ENCODE measurements at places on chromosomes 2 and 18.
A peak's percentile ranks its signal among the peaks of the same experiment; 100 is the strongest.

DNA sequence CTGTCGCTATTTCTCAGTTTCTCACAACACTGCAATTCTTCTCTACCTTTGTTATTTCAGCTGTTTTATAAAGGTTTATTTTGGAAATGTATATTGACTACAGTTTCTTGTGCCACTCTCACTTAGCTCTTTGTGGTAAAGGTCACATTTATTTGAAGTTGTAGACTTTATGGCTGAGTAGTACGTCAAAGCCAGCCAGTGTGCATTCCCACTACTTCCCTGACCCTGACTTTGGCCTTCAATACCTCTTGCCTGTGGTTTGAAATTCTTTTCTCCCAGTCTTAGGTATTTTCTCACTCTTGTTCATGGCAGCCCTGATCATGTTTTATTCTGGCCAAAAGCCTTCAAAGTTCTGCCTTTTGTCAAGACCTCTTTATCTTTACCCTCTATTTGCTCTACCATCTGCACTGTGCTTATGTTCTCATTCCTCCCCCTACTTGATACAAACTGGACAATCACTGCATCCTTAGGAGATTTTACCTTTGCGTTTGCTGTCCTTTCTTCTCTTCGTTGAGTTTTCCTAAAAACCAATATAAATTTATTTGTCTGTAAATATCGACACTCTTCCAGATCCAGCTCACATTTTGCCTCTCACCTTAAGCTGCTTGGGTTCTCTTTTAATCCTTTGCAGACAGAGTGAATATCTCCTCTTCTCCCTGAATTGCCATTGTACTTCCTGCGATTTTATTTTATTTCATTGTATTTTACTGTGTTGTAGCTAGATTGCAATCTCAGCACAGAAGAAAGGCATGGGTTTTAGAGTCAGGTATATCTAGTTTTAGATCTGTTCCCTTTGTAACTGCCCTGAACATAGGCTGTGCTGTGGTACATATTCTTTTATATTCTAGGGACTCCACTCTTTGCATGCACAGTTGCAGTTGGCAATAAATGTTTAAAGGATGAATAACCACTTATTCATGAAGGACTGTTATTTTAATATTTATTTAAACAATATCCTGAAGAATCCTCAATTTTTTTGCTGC, 31.2 kb downstream of the GULP1 start:
- DNase-seq: no peak

DNA sequence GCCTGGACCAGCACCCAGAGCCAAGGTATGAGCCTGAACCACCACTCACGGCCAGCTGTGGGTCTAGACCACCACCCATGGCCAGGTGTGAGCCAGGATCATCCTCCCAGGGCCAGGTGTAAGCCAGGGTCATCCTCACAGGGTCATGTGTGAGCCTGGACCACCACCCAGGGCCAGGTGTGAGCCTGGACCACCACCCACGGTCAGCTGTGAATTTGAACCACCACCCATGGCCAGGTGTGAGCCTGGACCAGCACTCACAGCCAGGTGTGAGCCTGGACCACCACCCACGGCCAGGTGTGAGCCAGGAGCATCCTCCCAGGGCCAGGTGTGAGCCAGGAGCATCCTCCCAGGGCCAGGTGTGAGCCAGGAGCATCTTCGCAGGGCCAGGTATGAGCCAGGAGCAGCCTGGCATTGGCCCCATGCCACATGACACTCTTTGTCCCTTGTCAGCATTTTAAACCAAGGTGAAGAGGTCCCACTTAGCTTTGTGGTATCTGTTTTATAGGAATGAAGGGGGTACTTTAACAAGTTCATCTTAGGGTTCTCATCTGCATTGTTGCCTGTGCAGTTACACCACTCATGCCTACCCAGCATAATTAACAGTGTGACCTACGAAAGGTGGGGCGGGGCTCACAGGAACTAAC, 71.2 kb downstream of the AGAP1 start:
- DNase-seq: no peak

DNA sequence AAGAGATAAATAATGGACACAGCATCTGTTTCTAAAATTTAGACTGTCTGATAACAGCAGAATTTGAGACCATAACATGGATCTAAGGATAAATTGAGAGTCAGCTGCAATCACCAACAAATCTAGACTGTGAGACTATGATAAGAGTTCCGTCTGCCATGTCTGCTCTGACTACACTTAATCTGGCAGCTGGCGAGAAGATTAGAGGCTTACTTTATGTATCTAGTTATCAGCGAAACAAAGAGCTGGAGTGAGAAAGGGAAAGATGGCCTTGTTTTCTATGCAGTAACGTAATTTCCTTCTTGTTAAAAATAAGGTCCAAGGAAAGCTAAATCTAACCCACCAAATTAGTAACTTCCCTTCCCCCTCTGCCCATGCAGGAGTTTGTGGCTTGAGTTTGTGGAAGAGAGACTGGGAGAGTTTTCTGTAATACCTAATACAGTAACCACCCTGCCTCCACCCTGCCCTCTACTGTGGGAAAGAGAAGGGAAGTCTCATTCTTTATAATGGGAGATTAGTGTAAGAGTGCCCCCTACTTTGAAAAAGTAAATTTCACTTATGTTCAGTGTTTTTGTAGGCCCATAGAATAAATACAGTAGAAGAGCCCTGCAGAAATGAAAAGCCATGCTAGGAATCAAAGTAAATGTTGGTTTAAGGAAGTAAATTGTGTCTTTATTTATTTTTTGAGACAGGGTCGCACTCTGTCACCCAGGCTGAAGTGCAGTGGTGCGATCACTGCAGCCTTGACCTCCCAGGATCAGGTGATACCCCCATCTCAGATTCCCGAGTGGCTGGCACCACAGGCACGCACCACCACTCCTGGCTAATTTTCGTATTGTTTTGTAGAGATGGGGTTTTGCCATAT, 27.5 kb downstream of the EML4 start:
- peak; percentile 49 for DNase-seq

DNA sequence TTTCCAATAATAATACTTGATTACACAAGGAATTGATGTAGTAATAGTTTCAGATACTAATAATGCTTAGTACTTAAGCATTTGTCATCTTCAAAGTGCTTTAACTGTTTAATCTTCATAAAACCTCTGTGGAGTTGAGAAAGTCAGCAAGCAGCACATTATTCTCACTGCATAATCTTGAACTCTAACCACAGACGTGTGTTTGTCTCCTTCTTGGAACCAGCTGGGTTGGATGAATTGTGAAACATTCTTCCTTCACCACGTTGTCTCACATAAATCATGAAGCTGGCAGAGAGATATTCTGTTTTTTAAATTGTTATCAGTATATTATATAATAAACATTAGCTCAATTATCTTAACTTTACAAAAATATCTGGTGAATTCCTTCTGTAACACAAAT, 55.1 kb upstream of the LDAH start:
- no peak for DNase-seq

DNA sequence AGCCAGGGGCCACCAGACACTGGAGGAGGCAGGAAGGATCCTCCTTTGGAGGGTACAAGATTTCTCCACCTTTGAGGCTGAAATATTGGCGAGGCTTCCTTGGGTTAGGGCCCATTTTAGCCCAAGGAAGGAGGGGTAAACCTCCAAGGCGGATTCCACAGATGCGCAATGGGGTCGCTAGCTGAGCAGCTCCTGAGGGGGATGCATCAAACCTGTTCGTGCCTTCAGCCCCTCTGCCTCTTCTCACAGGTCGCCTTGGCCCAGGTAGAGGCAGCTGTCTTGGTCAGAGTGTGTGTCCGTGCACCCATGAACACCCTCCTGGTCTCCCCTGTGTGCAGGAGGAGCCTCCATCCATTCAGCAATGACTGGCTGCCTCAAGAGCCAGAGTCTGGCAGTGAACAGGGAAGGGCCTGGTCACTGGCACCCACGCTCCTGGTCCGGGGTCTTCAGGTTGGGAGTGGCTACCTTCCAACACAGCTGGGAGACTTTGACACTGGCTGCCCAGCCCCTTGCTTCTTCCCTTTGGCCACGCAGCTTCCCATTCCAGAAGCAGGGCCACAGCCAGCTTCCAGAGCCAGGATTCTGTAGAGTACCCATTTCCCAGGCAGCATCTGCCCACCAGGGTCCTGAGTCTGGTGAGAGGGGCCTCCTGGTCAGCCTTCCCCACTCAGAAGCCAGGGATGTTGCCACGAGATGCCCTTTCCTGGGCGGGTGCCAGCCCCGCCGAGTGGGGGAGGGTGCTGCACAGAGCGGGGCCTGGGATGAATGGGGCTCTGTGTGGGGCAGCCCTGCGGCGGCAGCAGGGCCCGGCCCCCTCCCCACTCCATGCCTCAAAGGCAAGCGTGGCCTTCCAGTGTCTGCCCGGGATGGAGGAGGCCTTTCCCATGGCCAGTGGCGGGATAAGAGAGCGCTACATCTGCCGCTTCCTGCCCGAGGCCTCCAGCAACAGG, 95.8 kb upstream of the GPC1 start:
- DNase-seq: no peak

DNA sequence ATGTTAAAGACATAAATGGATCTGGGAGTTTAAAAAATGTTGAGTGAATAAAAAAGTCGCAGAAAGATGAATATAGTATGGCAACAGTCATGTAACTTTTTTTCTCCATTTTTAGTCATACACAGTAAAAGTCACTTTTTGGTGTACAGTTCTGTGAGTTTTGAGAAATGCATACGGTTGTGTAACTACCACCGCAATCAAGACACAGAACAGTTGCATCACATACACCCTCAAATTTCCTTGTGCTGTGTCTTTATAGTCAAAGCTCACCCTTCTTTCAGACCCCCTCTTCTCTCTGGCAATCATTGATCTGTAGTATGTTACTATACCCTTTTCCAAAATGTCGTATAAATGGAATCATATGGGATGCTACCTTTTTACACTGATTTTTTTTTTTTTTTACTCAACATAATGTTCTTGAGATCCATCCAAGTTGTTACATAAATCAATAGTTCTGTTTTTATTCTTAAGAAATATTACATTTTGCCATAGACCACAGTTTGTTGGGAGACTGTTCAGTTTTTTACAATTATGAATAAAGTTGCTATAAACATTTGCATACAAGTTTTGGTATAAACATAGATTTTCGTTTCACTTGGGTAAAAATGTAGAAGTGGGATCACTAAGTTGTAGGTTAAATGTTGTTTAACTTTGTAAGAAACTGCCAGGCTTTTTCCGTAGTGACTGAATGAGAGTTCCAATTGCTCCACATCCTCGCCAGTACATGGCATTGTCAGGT, 35.4 kb upstream of the AGFG1 start:
- no peak for DNase-seq

DNA sequence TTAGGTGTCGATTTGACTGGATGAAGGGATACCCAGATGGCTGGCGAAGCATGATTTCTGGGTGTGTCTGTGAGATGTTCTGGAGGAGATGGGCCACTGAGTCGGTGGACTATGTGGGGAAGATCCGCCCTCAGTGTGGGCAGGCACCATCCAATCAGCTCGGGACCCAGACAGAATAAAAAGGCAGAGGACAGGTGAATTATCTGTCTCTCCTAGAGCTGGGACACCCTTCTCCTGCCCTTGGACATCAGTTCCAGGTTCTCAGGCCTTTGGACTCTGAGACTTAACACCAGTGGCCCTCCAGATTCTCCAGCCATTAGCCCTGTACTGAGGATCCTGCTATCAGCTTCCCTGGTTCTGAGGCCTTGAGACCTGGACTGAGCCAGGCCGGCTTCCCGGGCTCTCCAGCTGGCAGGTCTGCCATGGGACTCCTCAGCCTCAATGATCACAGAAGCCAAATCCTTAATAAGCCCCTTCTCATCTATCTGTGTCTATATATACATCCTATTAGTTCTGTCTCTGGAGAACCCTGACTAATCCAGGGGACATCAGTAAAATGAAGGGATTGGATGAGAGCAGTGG, 11.7 kb downstream of the PROC start:
- DNase-seq: no peak

DNA sequence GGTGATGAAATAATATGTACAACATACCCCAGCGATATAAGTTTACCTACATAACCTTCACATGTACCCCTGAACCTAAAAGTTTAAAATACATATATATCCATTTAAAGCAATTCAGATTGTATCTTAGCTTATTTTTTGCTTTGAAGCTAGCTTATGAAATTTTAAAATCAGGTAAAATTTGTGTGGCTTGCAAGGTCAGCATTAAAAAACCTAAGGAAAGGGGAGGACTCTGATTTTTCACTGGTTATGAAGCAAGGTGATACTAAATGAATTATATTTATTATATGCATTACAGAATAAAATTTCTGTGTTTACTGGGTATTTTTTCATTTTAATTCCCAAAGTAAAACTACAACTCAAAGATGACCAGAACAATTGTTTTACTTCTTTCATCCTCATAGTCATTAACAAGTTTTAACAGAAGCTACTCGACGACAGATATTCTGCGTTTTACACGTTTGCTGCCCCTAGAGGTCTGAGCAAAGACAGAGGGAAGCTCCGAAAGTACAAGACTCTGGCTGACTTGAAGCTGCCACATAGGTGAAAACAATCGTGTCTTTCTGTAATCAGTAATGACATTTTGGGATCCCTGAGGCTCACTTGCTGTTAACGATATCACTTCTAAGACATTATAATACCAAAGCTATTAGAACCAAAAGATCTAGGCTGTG, 17.1 kb downstream of the PKP4 start:
- DNase-seq: no peak

GRCh38 chr2:60365556-60365955, 187.9 kb downstream of the BCL11A start:
- no peak for DNase-seq

GRCh38 chr18:25805323-25805722, 285.1 kb downstream of the SS18 start:
- DNase-seq: no peak

- no peak for DNase-seq
Measured at GRCh38 chr18:80006724-80007123, 18.4 kb upstream of the TXNL4A start.

DNA sequence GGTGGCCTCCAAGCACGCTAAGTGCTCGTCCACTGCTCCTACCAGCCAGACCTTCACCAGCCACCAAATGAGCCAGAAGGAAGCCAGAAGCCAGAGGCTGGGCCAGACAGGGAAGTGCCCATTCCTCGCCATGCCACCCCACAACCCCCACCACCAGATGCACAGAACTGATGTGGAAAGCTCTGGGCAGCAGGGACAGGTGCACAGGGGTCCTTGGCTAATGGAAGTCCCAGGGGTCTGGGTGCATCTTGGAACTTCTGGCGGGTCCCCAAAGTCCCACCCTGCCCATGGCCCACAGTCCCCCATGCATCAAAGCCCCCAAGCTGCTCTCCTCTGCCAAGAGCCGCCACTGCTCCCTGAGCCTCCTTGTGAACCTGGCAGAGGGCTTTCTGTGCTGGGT, 173.1 kb upstream of the ID2 start:
- DNase-seq: no peak

DNA sequence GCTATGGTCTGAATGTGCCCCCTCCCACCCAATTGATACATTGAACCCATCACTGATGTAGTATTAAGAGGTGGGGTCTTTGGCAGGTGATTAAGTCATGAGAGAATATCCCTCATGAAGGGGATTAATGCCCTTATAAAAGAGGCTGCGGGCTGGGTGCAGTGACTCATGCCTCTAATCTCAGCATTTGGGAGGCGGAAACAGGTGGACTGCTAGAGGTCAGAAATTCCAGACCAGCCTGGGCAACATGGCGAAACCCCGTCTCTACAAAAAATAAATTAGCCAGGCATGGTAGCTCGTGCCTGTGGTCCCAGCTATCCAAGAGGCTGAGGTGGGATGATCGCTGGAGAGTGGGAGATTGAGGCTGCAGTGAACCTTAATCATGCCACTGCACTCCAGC, 14.3 kb downstream of the POLR2D start:
- DNase-seq: no peak

- no peak for DNase-seq
Measured at GRCh38 chr2:28035816-28036215, 145.3 kb downstream of the BABAM2 start.

- no peak for DNase-seq
Measured at GRCh38 chr2:50727636-50728339, 304.1 kb downstream of the NRXN1 start.

All from hematopoietic multipotent progenitor cell treated with erythropoietin and hydrocortisone succinate and interleukin-3 and kit ligand, for 17 days (in vitro differentiated cells).